IPS DF 19.7 (cell line): ENCODE measurements at places on chromosomes 4 and X.

DNA sequence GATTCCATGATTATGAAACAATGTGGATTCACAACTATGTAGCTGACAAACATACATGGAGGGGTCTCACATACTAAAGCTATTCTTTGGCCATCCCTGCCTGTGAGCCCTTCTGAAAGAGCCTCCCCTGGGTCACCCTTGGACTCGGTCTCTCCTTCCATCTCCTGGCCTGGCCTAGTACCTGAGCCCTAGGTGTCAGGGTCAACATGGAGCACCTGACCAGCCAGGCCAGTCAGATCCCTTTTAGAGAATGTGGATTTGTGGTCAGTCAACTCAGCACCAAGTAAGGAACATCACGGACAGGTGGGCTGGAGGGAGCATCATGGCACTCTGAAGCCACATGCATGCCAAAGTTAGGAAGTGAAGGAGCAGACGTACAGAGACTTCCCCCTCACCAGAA lies 16.3 kb downstream of the ATP8A1 start:
- no peak for DNase-seq

DNA sequence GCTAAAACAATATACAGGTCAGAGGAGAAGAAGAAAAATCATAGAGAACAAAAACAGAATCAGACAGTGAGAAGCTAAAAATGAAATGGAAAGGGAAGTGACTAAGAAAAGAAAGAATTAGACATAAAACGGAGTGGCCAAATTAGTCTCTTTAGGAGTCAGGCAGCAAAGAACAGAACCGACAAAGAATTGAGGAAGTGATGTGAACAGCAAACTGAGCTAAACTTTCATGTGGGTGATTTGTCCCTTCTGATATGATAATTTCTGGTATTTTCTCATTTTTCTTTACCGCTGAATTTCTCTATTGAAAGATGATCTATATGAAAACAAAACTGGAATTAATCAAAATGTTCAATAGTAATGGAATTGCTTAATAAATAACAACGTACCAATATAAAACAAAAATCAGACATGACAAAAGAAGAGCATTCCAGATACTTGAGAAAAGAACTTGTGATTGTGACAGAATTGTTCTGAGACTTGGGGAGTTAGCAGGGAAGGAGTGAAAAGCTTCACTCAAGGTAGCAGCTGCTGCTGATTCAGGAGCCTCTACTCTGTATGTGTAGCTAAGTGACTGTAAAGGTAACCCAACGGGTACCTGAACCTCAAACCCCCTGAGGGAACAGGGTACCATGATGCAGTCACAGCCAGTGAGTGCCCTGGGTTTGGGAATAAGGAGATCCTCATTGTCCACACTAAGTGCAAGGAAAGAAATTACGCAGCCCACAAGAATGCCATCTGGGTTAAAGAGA lies 8.8 kb downstream of the TAPT1 start:
- DNase-seq, result no peak

- no peak for DNase-seq
Measured at GRCh38 chr4:12979797-12980196, 504.3 kb downstream of the RAB28 start.

- DNase-seq, result no peak
Measured at GRCh38 chr4:148962539-148963290, 520.5 kb upstream of the NR3C2 start.

- DNase-seq, result no peak
Measured at GRCh38 chr4:108006361-108006760, 16.7 kb downstream of the HADH start.

- no peak for DNase-seq
Measured at GRCh38 chrX:46653482-46653881, 79.9 kb downstream of the CHST7 start.

- DNase-seq, result no peak
Measured at GRCh38 chrX:24202465-24203031, 53.0 kb downstream of the ZFX start.

- DNase-seq, result no peak
Measured at GRCh38 chr4:151876381-151876988, 115.7 kb upstream of the GATB start.

DNA sequence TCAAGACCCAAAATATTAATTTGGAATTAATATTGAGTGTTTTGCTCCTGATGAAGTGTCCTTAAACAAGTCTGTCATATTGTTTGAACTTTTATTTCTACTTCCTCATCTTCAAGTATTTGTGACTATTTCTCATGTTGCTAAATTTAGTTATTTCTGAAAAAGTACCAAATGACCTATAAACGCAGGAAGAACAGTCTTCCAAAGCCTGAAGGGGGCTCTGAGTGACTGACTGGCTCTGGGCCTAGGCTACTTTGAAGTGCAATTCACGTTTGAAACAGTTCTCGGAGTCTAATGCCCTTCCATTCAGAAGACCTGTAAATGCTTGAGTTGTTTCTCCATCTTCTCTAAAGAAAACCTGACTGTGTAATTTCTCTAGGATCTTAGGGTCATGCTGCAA lies 26.5 kb downstream of the GALNT7 start:
- no peak for DNase-seq

DNA sequence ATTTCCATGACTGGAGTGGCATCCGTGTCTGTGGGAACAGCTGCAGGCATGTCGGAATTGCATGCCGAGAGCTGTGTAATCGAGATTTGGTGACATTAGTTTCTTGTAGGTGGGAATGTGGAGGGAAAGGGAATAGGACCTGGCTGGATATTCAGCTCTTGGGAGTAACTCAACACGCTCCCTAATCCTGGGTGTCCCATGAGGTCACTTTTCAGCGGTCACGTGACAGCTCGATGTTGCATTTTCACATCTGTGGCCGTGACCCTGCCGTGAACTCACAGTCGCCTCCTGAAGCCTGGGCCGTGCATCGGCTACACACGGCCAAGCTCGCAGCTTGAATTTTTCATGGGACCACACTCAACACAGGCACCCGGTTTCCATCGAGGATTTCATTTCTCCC lies 25.8 kb upstream of the PSAPL1 start:
- DNase-seq, result no peak

GRCh38 chr4:169050881-169051760 lies 41.1 kb upstream of the CBR4 start:
- DNase-seq, result no peak

DNA sequence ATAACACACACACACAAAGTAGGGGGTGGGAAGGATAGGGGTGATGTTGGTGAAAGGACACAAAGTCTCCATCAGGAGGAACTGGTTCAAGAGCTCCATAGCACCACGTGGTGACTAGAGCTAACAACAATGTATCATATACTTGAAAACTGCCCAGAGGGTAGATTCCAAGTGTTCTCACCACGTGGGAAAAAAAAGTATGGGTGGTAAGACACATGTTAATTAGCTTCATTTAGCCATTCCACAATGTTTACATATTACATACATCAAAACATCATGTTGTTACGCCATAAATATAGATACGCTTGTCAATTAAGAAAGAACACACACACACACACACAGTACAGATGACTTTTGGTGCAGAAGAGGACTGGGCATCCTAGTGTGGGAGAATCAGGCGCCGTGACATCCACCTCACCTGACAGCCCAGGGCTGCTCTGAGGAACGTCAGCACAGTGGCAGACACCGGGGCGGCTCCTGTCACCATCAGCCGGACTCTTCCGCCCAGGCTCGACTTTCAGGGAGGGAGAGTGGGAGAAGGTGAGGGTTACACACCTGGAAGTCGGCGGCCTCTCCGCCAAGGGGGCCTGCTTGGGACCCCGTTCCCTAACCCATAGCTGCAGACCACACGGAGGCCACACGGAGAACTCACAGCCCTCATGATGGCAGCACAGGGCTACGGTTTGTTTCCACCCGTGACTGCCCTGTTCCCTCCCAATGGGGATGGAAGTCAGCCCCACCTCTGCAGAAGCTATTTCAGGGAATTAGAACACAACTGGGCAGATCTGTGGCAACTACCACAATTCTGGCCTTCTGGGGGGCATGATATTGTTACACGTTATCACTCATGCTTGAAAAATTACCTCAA lies 31.8 kb upstream of the CENPU start:
- DNase-seq, result no peak

DNA sequence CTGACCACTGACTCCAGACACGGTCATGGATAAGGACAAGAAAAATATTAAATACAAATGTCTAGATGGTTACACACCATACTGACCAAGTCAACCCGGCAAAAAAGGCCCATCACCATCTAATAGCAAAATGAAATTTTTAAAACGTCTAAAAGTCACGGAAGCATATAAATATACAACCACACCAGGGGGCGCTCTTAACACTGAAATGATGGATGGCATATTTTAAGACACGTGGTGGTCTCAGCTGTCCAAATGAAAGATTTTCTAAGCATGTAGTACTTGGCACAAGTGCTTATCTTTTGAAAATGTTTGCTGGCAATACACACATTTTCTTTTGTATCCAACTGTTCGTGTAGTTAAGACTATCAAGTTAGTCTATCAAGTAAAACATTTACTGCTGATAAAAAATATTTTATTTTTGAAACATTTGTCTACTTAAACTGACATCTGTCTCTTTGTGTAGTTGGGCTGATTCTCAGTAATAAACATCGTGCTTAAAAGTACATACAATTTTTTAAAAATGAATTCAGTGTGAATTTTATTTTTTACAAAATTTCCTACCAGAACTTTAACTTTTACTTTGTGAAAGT lies 64.6 kb downstream of the COX7B2 start:
- DNase-seq, result no peak

DNA sequence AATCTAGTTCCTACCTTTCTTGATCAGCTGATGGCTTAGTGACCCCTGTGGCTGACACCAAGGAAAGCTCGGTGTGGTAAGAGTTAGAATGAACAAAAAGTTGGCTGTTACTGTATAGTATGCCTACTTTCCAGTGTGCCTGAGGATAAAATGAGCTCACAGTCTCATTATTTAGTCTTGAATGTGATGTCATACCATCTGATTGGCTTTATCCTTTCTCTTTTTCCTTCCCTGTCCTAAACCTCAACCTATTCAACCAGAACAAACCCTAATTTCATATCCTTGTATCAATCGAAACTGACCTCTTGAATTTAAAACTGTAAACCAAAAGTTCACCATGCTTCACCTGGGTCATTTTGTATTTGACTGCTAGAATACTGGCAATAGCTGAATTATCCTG lies 156.4 kb downstream of the PPARGC1A start:
- no peak for DNase-seq

DNA sequence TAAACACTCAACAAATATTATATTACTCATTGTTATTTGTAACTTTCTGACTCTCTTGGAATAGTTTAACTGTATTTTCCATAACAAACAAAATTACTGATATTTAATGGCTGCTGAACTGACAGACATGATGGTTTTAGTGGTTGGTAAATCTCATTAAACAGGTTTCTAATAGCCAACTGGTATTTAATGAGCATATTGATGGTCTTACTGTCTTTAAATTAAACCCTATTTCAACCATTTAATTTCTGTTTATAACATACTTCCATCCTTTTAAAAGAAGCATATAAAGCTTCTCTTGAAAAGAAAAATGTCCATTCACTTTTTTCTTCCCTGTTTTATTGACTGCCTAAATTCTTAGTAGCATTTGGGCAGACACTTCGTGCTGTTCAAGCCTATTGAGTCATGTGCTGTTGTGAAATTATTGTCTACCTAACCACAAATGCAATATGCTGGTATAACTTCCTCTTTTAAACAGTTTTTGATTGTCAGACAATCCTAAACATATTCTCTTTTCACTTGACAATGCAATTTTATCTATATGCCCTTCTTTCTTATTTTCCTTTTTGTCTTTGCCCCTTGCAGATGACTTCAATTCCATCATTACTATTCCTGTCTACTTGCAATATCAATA lies 163.9 kb upstream of the SLC7A11 start:
- DNase-seq, result no peak

DNA sequence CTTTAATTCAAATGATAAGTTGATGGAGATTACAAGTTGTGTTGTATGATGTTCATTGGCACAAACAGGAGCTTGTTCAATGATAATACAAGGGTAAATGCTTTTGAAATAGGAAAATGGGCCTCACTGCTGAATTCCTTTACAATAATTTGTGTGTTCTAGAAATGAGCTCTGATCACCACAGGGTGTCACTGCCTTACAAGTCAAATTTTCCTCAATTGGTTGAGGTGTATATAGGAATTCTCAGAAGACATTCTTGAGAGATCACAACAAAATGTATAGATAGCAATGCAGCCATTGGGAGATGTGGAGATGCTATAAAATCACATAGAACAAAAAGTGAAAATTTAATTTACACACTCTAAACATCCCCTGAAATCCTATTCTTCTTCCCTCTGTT lies 49.6 kb downstream of the KLF8 start:
- DNase-seq, result no peak

DNA sequence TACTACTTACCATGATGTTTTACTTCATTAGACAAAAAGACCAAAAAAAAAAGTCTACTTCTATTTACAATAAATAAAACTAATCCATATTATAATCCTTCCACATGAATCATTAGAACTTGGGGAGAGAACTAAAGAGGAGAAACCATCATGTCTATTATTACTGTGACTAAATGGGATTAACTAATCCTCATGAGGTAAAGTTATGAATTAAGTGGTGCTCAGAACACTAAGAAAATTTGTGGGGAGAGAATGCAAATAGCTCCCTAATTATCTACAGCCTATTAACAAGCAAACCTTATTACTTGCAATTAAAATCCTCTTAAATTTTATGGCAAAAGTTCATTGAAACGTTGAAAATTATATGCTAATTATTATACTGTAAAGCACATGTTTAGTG lies 68.8 kb downstream of the MAB21L2 start:
- DNase-seq, result no peak

- no peak for DNase-seq
Measured at GRCh38 chrX:115311601-115312001, 22.1 kb downstream of the LUZP4 start.

- DNase-seq, result no peak
Measured at GRCh38 chr4:87377816-87378215, 13.2 kb downstream of the HSD17B11 start.

- DNase-seq, result no peak
Measured at GRCh38 chr4:187499956-187500355, 495.6 kb upstream of the ZFP42 start.

DNA sequence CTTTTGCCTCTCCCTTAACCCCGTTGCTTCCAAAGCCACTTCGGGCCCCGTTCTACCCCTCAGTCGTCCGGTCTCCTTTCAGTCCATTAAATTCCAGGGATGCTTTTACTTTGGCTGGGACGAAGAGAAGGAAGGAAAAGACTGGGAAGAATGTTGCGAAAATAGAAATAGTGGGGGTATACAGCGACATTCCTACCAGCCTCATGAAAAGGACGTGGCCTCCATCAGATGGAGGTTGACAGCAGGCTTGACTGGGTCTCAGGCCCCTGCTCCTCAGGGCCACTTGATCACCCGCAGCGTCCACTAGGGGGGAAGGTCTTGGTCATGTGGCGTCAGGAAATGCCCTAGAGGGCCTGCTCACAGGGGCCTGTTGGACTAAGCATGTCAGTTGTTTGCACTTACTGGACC lies 657 bp upstream of the ANKRD50 start:
- DNase-seq, result peak; percentile 9

GRCh38 chr4:99722006-99722405 lies 64.4 kb upstream of the C4orf54 start:
- DNase-seq, result no peak

DNA sequence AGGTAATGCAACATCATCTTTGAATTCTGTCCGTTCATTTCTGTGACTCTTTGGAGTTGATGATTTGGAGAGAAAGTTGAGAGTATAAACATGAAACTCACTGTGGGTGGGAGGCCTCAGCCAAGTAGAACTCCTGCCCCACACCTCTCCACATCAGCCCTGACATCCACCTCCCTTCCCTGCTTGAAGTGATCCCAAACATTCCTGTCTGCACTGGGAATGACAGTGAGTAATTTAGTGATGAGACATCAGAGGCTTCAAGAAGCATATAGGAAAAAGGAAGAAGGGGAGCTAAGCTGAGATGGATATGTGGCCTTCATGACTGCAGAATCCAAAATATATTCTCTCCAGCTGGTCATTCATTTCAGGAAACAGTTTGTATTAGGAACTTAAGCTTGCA lies 151.8 kb downstream of the SPATA18 start:
- DNase-seq, result no peak
